Activated CD8-positive, alpha-beta memory T cell treated with anti-CD3 and anti-CD28 coated beads, Interleukin-2, amount 50 U/mL, for 48 hours (primary cell): ENCODE measurements at places on chromosomes 6 and 20.

DNA sequence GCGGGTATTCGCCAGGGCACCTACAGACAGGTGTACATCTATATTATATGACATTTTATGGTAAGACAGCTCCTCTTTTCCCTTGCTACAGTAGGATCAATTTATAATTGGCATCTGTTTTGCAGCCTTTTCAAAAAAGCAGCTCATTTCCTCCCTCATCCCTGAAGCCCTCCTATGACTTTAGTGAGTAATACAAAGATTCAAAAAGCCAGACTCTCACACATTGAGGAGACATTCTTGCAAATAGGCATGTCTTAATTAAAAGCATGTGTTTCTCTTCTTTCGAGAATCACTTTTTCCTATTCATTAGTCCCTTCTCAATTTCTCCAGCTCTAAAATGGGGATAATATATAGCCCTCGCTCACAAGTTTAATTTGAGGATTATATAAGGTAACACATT lies 283.4 kb downstream of the TBC1D7 start:
- no peak for DNase-seq

DNA sequence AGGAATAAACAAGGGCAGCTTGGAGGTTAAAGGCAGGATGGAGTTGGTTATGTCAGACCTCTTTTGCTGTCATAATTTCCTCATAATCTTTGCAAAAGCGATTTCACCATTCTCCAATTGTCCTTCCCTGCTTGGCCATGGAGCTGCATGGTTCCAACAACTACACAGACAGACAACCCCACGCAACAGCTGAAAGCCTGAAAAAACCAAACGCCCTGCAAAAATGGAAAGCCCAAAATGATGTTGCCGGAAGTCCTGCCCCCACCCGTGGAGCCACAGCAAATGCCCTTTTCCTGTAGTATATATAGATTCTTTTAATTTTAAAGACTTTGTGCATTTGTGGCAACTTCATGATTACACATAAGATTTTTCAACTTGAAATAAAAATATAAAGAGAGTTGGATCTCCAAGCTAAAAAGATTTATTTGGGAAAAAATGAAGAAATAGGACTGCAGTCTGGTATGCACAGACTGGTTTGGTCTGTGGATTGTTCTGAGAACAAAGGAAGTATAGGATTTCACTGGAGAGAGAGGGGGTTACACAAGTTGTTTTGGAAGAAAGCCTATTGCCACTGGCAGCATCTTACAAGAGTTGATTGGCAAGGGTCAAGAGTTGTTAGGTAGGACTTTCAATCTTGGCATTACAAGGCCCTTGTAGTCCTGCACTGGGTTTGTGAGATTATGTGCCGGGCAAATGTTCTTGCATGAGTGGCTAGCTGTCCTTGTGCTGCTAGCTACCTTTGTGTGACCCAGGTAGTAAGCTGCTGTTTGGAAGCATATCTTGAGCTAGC lies 190.0 kb downstream of the C6orf118 start:
- DNase-seq: no peak

- no peak for DNase-seq
Observed at GRCh38 chr6:55866128-55866527, 9.3 kb downstream of the BMP5 start.

- DNase-seq: no peak
Observed at GRCh38 chr6:145187491-145188206, 547.7 kb downstream of the EPM2A start.

GRCh38 chr6:53615633-53616449 lies 49.7 kb downstream of the KLHL31 start:
- DNase-seq: no peak
